ENCODE measurements at places on chromosomes 2 and 18.

DNA sequence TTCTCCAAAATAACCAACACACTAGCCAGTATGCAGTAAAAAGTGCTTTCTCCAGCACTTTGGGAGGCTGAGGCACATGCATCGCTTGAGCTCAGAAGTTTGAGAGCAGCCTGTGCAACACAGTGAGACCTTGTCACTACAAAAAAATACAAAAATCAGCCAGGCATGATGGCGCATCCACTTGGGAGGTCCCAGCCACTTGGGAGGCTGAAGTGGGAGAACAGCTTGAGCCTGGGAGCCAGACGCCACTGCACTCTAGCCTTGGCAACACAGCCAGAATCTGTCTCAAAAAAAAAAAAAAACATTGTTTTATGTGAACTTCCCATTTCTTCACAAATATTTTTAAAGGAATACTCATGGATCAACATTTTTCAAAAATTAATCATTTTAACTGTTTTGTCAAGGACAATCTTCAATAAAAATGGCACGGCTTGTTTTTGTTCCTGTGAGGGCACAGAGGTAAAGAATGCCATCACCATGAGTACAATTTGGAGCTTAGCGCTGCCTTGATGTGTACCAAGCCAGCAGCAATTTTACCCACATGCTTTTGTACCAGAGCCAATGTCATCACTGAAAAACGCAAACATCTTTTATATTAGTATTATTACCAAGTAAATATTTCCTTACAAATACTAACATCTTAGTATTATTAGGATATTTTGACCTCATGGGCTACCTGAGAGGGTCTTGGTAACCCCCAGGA lies 26.7 kb downstream of the RAB1A start:
- DNase-seq, result no peak

DNA sequence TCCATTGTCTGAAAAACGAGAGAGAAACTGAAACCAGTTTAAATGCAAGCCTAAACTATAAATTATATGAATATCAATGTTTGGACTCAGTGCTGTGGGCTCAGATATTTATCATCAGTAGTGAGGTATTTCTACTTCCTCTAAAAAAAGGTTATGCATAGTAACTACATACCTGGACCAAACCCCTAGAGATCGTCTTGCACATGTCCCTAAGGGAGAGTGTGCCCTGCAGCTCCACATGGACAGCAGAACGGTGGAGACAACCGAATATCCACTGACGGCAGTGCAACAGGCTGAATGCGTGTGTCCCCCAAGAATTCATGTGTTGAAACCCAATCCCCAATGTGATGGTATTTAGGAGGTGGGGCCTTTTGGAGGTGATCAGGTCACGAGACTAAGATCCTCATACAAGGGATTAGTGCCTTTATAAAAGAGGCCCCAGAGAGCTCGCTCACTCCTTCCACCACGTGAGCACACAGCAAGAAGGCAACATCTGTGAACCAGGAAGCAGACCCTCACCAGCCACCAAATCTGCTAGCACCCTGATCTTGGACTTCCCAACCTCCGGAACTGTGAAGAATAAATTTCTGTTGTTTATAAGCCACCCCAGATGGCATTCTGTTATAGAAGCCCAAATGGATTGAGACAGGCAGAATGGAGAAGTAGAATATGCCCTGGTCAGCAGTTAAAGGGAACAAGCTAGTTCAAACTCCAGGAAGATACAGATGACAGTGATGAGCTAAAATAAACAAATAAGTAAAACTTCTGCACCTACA lies 208.4 kb downstream of the ANAPC1 start:
- DNase-seq, result no peak

GRCh38 chr2:47238638-47239037 lies 83.5 kb upstream of the STPG4 start:
- DNase-seq, result no peak

GRCh38 chr2:212939777-212940531 lies 211.5 kb downstream of the IKZF2 start:
- no peak for DNase-seq

DNA sequence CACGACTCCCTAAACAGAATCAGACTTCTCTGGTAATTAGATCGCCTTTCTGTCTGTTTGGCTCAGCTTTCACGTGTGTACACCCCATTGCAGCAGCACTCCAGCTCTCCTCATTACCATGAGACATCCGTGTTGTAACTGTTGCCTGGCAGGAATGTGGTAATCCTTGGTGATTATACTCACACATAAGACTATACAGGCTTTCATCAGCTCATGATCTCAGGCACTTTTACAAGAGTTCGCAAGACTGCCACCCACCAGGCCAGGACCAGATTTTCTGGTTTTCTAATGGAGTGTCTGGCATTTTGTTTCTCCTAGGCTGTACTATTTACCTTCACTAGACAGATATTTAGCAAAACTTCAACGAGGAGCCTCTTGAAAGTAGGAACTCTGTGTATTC lies 50.2 kb downstream of the ACVR1 start:
- DNase-seq, result no peak

GRCh38 chr2:233832869-233833311 lies 21.4 kb downstream of the HJURP start:
- no peak for DNase-seq

DNA sequence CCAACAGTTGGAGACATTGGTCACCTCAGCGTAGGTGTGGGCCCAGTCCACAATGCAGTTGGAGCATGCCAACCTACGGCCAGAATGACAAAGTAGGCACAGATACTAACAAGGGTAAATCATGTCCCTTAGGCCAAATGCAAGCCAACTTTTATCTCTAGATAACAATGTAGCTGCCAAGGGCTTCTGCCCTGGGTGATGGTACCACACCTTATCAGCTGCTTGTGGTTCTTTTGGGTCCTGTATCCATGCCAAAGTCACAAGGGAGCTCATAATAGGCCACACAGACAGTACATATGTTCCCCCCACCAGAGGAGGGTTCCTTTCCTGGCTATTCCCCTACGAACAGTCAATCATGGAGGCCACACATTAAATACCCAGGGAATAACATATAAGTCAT lies 19.1 kb downstream of the PHOSPHO2 start:
- no peak for DNase-seq

GRCh38 chr2:22817197-22817596 lies 567.8 kb upstream of the KLHL29 start:
- DNase-seq, result no peak

DNA sequence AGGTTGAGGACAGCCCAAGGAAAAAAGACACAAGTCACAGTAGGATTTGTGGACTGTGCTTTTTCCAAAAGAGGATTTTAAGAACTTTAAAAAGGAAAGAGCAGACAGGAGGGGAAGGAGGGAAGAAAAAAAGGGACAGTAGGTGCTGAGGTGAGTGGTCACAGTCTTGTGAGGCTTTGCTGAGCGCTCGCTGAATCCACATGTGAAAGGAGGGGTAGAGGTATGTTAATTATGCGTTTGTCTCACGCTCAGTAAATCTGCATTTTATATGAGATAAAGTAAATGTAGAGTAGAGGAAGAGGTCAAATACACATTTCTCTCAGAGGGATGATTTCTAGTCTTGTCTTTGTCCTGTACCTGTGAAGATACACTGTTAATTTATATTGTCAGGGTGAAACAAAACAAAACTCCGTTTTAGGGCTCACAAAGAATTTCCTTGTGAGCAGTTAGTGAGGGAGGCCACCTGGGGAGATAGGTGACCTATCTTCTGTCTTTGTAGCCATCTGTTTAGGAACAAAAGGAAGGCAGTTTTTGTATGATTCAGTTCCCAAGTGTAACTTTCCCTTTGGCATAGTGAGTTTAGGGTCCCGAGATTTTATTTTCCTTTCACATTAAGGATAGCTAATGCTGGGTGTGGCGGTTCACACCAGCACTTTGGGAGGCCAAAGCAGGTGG lies 25.3 kb downstream of the GNAL start:
- no peak for DNase-seq

DNA sequence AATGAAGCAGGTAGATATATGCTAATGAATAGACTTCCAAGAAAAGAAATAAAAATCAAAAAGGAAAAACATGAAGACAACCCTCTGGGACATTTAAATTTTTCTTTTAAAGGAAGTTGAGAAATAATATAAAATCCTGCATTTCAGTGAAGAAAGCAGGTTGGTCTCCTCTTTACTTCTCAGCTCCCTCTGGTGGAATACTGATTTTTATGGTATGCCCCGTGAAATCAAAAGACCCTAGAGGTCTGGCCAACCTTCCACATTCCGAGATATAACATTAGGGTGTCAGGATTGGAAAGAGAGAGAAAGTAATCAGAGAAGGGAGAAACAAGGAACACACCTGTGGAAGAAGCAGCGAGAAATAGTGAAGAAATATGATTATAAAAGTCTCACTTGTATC lies 72.7 kb downstream of the DNER start:
- no peak for DNase-seq

DNA sequence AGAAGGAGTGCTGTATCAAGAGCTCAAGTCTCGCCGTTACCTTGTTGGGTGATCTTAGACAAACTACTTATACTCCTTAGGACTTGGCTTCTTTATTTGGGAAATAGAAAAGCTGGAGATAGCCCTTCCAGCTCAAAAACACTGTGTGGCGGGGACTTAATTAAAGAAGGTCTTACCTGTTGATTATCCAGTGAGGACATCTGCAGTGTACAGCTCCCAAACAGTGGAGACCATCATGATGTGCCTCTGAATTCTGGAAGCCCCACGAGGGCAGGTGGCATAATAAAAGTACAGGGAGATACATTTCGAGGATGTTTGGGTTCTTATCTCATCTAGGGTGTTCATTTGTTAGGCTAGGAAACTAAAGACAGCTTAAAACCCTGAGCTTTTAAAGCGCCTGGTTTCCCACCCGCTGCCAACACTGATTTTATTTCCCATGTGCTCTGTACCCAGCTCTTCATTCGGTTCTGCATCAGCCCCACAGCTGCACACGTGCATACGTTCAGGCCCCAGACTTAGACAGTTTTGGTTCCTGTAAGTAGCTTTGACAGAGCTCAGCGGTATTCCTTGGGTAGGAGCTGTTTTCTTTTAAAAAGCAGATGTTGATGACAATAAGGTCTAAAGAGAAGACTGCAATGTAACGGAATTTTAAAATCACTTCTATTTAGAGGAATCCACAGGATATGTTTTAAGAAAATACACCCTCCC lies 80.5 kb upstream of the SIX2 start:
- no peak for DNase-seq

DNA sequence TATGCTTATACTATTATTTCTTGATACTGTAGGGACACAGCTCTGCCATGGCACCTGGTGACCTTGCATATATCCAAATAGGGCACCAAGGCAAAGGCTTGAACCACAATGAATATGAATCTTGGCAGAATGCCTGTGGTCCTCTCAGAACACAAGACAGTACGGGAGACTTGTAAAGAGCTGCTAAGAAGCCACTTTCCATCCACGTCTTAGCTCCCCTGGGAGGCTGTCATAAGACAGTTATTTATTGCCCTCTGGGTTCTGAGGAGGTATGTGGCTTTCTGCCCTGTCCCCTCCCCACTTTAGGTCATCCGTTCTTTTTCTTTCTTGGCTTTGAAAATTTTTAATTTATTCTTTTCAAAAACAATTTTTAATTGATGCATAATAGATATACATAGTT lies 29.8 kb upstream of the MRPL33 start:
- no peak for DNase-seq

DNA sequence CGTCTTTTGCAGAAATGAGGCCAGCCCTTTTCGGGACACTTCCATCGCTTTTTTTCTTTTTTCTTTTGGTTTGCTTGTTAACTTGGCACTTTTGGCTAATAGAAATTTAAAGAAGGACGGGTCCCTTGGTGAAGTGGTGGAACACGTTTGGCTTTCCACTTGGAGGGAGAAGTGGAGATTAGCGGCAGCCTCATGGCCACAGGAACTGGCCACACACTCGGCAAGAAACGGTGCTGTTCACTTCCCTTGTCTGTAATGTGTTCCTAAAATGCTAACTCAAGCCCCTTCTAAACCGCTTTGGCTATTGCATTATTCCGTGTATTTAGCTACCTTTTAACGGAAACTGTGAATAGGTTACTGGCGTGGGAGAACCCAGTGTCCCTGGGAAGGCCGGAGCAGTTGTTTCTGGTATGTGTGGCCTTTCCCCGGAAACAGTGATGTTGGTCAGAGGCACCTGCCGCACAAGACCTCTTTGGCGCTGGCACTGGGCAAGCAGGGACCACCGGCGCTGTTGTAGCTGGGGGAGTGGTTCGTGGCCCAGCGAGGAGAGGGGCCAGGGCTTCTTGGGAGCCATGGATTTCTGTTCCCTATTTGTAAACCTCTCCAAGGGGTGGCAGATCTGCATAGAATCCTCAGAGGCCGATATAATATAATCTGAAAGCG lies 981 bp downstream of the RAMP1 start:
- no peak for DNase-seq

DNA sequence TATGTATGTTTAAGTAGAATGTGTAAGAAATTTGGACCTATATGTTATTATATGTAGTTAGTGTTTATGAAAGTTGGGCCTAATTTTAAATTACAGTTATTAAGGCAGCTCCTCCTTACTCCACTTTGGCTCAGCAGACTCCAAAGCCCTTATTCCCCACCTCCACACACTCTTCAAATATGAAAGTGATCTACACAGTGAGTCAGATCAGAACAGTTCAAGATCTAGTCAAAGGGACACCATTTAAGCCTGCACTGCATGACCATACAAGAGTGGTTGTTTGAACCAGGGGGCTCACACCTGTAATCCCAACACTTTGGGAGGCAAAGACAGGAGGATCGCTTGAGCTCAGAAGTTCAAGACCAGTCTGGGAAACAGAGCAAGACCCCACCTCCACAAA lies 21.2 kb upstream of the PMAIP1 start:
- no peak for DNase-seq

DNA sequence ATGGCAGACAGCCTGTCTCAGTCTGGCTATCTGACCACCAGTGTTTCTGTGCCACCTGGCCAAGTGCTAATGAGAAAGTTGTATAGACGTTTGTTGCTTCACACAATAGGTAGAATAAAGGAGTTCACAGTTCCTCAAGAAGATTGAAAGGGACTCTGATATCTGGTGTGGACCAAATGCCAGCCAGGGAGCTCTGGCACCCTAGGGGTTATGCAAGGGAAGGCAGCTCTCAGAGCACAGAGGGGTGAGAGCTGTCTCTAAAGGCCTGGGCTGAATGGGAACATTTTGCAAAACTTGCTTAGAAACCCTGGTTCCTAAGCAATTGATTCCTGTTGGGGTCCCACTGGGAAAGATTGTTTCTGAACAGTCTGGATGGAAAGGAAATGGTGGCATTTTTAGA lies 553.8 kb downstream of the EPHA4 start:
- no peak for DNase-seq

- DNase-seq, result no peak
Observed at GRCh38 chr18:76522122-76522503, 27.1 kb upstream of the ZNF516 start.

DNA sequence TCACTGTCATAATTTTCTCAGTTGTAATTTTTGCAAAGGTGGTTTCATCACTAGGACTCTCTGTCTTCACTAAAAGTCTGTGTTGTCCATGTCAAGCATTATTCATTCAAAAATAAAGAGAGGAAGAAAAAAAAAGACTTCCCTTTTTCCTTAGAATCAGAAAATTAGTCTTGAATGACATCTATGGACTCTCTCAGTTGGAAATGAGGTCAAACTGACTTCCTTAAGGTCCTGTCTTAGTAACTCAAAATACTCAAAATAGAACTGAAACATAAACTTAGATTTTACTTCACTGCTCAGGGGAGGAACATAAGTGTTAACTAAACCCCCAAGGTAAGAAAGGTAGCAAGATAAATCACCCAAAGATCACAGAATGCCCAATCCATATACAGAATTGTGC lies 2.2 kb upstream of the ZNF407 start:
- no peak for DNase-seq

Data from brain pericyte (primary cell).